Epithelial cell of proximal tubule (primary cell): ENCODE measurements at places on chromosomes 11 and 22. TPM values are rescaled to one million over a fixed set of nuclear protein-coding genes. Genes with fewer than 3 reads are reported as not detected.

GRCh38 chr11:94181943-94182342 is 53.3 kb downstream of the PANX1 start:
- no peak for DNase-seq

The TSGA10IP gene
- not detected in 2 replicates for total RNA-seq

DNA sequence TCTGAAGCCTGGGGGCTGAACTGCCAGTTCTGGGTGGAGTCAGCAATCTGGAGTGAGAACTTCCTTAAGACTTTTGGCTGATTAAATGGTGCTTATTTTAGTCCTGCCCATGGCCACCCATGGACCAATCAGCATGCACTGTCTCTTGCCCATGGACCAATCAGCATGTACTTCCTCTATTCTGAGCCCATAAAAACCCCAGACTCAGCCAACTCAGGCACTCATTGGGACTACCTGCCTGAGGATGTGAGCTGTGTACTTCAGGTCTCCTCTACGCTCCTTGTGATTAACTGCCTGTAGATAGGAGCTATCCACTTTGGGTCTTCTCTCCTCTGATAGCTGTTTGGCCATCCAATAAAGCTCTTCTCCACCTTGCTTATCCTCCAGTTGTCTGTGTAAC is 342.3 kb upstream of the CCDC179 start:
- no peak for DNase-seq

GRCh38 chr11:19903620-19904069 is 191.0 kb downstream of the NAV2 start:
- DNase-seq: no peak

DNA sequence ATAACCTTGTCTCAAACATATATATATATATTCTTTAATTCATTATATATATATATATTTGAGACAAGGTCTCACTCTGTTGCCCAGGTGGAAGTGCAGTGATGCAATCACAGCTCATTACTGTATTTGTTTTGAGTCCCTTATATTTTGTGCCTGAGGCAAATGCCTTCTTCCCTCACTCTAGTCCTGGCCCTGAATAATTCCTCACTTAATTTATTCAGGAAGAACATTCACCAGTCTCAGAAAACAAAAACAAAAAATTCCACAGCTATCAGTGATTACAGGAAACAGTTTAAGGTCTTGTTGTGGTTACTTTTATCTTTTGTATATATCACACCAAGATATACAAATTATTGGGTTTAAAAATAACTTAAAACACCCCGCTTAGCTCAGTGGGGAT is 155.7 kb downstream of the CWF19L2 start:
- DNase-seq: no peak

DNA sequence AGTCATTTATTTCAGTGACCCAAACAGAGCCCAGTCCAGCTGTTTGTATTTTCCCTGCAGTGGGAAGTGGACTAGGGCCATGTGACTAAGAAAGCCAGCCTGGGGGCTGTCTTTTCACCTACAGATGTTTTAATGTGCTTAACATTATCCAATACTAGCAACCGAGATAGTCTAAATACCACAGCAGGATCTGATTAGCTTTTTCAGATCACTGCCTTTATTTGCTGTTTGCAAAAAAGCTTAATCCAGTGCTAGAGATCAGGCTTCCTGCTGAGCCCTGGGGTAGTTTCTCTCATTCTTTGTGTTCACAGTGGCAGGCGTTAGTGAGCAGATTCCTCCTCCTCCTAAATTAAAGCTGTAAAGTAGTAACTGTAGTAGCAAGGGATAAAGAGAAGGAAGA is 35.0 kb downstream of the ZC3H12C start:
- DNase-seq: no peak

GRCh38 chr11:60625262-60625661 is 74.2 kb upstream of the MS4A8 start:
- no peak for DNase-seq

DNA sequence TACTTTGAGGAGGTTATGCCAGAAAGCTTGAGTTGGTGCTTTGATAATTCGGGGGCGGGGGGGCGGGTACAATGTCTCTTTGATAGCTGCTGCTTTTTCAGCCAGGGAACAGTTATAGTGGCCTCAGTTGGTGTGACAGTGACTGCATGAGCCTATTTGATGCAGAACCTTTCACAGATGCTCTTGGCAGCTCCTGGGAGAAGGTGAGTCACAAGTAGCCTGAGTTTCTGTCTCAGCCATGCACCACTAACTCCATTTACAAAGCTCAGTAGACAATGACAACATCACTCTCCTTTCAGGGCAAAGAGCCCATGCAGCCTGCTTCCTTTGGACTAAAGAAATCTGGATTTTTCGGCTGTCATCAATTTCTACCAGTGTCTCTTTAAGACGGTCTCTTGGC is 42.1 kb upstream of the SEZ6L start:
- DNase-seq: no peak

DNA sequence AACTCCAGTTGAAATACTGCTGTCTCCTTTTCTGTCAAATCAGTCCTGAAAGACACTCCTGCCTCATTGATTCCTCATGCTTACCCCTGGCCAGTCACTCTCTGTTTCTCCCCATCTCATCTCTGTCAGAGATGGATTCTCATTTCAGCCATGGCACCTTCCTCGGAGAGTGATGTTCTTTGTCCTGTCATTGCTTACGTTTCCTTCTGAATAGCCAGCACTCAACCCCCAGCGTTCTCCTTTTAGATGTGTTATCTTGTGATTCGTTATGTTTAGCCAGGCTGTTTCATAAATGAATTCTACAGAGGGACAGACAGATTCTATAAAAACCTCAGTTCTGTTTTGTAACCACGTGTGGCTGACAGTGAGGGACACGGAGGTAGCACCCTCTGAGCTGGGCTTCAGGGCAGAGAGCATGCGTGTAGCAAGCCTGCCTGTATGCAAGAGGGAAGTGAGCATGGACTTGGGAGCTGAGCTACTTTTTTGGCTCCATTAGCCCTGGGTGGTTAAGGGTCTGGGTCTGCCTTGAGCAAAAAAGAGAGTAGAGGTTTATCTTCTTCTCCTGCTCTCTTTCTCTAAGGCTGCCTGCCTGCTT is 354.6 kb downstream of the DDX10 start:
- no peak for DNase-seq

DNA sequence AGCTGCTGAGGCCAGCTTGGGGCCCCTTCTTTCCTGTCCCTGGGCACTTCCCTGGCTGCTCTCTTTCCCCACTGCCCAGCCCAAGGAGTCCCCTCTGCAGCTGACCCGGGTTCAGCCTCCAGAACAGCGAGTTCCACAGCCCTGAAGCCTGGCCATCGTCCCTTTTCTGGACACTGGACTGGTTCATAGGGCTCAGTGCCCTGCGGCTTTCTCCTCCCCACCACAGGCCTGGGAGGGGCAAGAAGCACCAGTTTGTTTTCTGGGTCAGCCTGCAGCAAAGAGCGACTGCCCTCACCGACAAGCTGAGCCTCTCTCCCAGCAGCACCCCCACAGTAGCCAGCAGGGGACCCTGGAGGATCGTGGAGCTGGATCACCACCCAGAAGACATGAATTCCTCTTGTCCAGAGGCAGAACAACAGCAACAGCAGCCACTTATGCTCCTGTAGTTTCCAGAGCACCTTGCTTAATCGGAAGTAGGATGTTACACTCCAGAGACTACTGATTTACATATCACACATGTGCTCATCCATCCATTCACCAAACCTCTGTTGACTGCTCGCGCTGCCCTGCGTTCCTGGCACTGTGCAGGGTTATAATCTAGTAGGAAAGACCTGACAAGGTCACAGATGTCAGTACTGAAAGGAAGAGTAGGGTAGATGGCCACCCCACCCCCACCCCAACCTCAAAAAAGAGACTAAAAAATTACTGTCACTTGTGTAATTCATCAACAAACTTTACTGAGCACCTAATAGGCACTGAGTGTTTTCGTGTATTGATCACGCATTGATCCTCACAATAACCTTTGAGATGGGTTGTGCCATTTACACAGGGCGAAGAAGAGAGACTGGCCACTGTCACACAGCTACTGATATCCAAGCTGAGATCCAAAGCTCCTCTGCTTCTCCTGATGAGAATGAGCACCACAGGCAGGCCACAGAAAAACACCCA is 13.0 kb upstream of the CXCR5 start:
- DNase-seq: peak; percentile 91

GRCh38 chr22:24977370-24978221 is 25.1 kb downstream of the KIAA1671 start:
- DNase-seq: no peak

DNA sequence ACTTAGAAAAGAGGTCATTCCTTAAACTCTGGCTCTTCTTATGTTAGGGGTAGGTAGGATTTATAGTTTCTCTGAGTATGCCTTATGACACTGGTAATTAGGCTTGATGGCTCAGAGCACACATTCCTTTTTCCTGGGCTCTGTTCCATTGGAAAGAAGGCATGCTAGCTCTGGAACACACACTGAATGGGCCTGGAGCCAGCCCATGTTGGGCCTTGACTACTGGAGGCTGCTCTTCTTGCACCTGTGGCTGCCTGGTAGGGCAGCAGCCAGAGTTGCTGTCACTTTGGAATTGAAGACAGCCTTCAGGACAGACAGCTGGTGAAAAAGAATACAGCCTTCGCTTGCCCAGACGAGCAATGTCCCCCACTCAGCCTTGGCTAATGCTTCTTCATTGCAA is 18.2 kb downstream of the MCAM start:
- DNase-seq: no peak

DNA sequence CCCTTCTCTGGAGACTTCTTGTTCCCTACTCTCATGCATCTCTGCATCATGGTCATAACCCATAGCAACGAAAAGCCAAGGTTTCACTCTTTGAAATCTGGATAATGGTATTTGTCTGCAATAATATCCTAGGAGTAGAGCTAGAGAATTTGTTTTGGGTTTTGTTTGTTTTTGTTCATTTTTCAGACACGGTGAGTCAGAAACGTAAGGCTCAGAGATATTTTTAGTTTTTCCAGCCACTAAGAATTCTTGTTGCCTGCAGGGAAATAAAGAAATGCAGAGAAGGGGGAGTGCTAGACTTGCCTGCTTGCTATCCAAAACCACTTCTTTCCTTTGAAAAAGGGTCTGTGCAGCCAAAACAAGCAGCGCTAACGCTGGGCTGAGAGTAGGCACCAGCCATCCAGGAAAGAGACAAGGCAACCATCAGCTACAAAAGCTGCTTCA is 26.0 kb downstream of the POU2AF3 start:
- no peak for DNase-seq

The LYVE1 gene
- 0.35 TPM in 1 of 2 replicates, not detected in the other for total RNA-seq

The GDPD4 gene
- total RNA-seq: not detected in 2 replicates

The SCUBE1 gene
- total RNA-seq: not detected in 2 replicates

- no peak for DNase-seq
Measured at GRCh38 chr11:9790703-9791102, 126.8 kb downstream of the SWAP70 start.

The OR8G5 gene
- not detected in 2 replicates for total RNA-seq

- DNase-seq: no peak
Measured at GRCh38 chr11:122703541-122704272, 48.2 kb downstream of the UBASH3B start.

GRCh38 chr11:112620621-112621394 is 340.4 kb upstream of the NCAM1 start:
- no peak for DNase-seq

DNA sequence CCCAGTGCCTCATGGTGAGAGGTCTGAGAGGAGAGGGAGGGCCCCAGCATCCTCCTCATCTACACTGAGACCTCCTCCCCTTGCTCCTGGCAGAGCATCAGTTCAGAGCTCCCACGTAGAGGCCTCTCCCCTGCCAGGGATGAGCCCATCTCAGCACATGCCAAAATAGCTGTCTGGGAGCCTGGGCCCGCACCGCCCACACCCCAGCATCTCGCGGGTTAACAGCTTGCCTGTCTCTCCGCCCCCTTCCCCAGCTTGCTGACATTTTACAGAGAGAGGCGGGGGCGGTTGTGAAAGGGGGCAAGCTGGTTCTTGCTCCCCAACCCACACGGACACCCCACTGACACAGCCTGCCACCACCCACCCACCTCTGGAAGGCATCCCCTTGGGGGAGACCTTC is 6.4 kb downstream of the DGKZ start:
- DNase-seq: no peak

The TSPAN32 gene
- not detected in 2 replicates for total RNA-seq

- DNase-seq: no peak
Measured at GRCh38 chr22:28208787-28209186, 289.7 kb upstream of the PITPNB start.

The NUP160 gene
- total RNA-seq: 12.3 and 19.9 TPM in 2 replicates

GRCh38 chr11:111913997-111914396 is 1.5 kb downstream of the HSPB2 start:
- DNase-seq: no peak

The TMEM86A gene
- 0.92 and 2.0 TPM in 2 replicates for total RNA-seq

DNA sequence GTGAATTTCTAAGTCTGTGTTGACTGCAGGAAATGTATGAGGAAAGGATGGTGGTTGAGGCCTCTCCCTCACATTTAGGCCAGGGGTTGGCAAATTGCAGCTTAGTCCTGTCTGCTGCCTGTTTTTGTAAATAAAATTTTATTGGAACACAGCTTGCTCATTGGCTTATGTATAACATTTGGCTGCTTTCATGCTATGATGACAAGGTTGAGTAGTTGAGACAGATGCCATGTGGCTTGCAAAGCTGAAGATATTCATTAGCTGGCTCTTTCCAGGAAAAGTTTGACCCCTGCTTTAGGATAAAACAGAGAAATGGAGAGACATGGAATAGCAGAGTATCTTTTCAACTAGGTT is 46.2 kb downstream of the BCR start:
- DNase-seq: no peak

DNA sequence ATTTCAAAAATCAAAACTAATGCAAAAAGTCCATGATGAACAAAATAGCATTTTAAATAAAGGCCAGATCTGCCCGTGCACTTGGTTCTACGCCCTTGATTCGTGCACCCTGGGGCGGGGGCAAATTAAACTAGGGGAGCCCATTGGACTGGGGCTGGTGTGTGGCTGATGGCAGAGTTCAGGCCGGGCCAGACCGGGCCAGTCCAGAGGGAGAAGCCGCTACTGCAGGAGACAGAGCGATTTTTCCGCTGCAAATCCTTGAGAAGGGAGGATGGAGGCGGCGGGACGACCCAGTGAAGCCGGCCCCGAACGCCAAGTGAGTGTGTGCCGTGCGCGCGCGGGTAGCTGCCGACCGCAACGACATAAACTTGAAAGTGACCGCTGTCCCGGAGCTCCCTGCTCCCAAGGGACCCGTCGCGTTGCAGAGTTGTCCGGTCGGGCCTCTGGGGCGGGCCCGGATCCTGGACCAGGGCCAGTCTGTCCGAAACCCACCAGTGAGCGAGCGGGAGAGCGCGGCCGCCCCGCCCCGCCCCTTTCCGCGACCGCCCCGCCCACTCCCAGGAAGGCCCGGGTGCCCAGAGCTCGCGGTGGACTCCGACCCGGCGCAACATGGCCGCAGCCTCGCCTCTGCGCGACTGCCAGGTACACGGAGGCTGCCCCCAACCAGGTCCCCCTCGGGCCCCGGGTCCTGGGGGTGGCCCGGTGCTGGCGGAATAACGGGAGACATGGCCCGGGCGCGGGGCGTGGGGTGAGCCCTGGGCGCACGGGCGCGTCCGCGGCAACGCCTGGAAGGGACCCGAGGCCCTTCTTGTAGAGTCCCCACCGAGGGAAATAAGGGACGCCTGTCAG is at the start of gene TTC38:
TTC38 (plus strand) TSS at position 578 of the 849 bp plus-strand sequence; CDS start at position 610, 32 bp downstream.
- no peak for DNase-seq
